Naive B cell (primary cell): ENCODE measurements at places on chromosomes 4 and X. TPM values are rescaled to one million over a fixed set of nuclear protein-coding genes. Genes with fewer than 3 reads are reported as not detected.

GRCh38 chrX:66914080-66914479 is 275.2 kb upstream of the EDA2R start:
- no peak overlapping the region for H3K4me3 ChIP-seq
- H3K36me3 ChIP-seq = no peaks in the 10 kb centered on the region
- H3K4me1 ChIP-seq = no peaks in the 10 kb centered on the region
- no peak overlapping the region for H3K27ac ChIP-seq
- DNase-seq = no peak

The DDX60 gene
- 9.4 TPM for polyA plus RNA-seq

- H3K4me1 ChIP-seq = no peaks in the 10 kb centered on the region
- no peak overlapping the region for H3K4me3 ChIP-seq
- peaks cover 29% of the 10 kb centered on the region for H3K27me3 ChIP-seq
- H3K36me3 ChIP-seq = no peaks in the 10 kb centered on the region
- no peak overlapping the region for H3K27ac ChIP-seq
These were observed 56.8 kb downstream of the RCHY1 start for GRCh38 chr4:75457365-75457764.

The PFKFB1 gene
- not detected for polyA plus RNA-seq

DNA sequence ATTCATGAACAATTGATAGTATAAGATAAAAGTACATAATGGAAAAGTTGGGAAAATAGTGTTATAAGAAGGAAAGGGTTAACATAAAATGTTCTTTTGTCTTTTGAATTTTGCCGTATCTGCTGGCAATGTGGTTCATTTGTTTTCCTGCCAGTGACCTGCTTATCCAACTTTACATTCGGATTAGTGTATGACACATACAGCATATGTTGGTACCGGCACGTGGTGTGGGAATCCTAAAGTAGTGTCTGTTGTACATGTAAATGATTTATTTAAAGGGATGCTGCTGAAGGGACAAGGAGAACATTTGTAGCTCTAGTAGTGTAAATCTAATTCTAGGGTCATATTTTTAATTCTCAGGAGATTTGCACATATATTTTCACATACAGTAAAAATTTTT is 11.5 kb downstream of the RAB9A start:
- no peaks in the 10 kb centered on the region for H3K27me3 ChIP-seq
- H3K4me1 ChIP-seq = peaks cover 39% of the 10 kb centered on the region
- H3K27ac ChIP-seq = no peak overlapping the region
- H3K36me3 ChIP-seq = peaks cover 7% of the 10 kb centered on the region
- H3K4me3 ChIP-seq = no peak overlapping the region
